ENCODE measurements at places on chromosomes 11 and 22. TPM values are rescaled to one million over a fixed set of nuclear protein-coding genes. Genes with fewer than 3 reads are reported as not detected.

DNA sequence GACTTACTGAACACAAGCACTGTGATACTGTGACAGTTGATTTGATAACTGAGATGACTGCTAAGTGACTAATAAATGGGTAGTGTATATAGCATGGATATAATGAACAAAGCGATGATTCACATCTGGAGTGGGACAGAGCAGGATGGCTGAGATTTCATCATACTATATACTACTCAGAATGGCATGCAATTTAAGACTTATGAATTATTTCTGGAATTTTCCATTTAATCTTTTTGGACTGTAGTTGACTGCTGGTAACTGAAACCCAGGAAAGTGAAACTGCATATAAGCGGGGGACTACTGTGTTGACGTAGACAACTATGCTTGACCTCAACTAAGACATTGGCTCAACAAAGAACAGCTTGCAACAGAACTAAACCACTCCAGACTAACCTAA lies 20.0 kb upstream of the NUCB2 start:
- no peak for DNase-seq
- H3K27ac ChIP-seq: no peak overlapping the region
- H3K36me3 ChIP-seq: no peaks in the 10 kb centered on the region
- H3K4me1 ChIP-seq: no peaks in the 10 kb centered on the region
- no peaks in the 10 kb centered on the region for H3K27me3 ChIP-seq

- no peaks in the 10 kb centered on the region for H3K27me3 ChIP-seq
- H3K36me3 ChIP-seq: no peaks in the 10 kb centered on the region
- DNase-seq: no peak
Observed at GRCh38 chr11:65311170-65311678, 3.4 kb upstream of the CDC42EP2 start.

- peaks cover 51% of the 10 kb centered on the region for H3K27me3 ChIP-seq
- no peak overlapping the region for H3K4me3 ChIP-seq
- no peaks in the 10 kb centered on the region for H3K4me1 ChIP-seq
Observed at GRCh38 chr22:49359076-49359475, 468.6 kb downstream of the BRD1 start.

GRCh38 chr22:26287382-26288225 lies 118.3 kb downstream of the SEZ6L start:
- no peak overlapping the region for H3K27ac ChIP-seq
- no peaks in the 10 kb centered on the region for H3K36me3 ChIP-seq
- H3K27me3 ChIP-seq: peaks cover 4% of the 10 kb centered on the region
- no peak overlapping the region for H3K4me3 ChIP-seq

GRCh38 chr11:101127699-101128570 lies 1.7 kb downstream of the PGR start:
- H3K27ac ChIP-seq: peak overlapping the region; percentile 92
- H3K36me3 ChIP-seq: no peaks in the 10 kb centered on the region
- H3K4me1 ChIP-seq: no peaks in the 10 kb centered on the region
- H3K4me3 ChIP-seq: peak overlapping the region; percentile 71
- DNase-seq: peak; percentile 20
- H3K27me3 ChIP-seq: peaks cover 14% of the 10 kb centered on the region

GRCh38 chr11:13902523-13902922 lies 60.0 kb upstream of the SPON1 start:
- no peak overlapping the region for H3K27ac ChIP-seq
- H3K4me3 ChIP-seq: no peak overlapping the region
- no peaks in the 10 kb centered on the region for H3K4me1 ChIP-seq
- no peak for DNase-seq

DNA sequence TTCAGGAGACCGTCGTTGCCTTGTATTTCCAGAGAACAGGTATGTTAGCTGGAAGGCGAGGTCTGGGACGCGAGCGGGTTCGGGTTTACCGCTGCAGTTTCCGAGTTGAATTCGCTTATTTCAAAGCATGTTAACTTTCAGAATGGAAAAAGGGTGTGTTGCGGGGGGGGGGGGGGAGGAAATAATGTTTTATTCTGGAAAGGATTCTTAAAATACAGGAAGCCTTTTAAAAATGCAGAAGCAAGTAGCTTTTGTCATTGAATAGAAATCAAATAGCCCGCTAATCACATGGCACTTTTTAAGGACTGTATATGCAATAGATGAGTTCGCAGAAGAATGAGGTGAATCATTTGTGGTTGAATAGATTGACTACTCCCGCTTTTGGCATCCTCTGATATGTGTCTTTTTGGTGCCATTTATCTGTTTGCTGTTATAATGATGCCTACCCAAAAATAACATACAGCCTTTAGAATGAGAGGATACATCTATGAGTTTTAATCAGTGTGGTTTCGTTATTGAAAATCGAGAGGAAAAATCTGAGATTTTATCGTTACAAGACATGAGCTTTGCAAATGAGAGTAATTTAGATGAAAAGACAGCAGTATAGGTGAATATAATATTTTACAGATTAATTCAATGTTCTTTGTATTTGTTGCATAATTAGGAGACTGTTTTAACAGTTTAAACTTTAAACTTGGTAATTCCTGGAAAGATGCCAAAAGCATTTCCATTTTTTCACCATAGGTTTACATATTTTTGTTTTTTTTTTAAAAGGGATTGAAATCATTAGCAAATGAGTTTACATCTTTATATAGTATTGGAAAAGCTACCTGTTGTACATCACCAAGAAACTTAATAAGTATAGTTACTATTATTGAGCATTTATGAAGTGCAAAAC lies 1.7 kb downstream of the PDE3B start:
- no peak for DNase-seq
- H3K27me3 ChIP-seq: peaks cover 34% of the 10 kb centered on the region

DNA sequence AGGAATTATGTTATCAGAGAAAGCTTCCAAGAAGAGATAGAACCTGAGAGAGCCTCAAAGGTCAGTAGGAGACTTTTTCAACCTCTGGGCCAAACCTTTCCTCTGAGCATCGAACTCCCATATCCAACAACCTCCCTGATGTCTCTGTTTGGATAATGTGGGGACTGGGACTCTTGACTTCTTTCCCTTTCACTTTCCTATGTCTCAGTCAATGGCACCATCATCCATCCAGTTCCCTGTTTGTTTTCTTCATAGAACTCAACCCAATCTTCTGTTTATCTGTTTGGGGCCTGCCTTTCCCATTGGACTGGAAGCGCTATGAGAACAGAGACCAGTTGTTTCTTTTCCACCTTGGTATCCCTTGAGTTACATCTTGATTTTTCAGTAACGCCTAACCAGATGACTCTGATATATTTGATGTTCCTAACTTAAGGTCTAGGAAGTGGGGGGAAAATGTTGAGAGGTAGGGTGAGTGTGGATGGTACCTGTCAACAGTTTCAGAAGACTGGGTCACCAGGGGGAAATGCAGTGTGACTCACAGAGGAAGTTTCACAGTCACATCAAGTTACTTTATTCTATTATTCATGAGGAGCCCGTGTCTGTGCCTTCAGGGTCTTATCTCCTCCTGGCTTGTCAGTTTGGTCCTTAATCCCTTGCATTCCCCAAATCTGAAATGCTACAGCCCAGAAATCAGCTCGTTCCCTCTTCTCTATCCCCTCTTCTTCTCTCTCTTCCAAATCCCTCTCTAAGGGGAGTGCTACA lies 4.5 kb upstream of the KCNE3 start:
- no peaks in the 10 kb centered on the region for H3K4me1 ChIP-seq
- no peak overlapping the region for H3K27ac ChIP-seq
- DNase-seq: no peak
- H3K27me3 ChIP-seq: no peaks in the 10 kb centered on the region
- no peak overlapping the region for H3K4me3 ChIP-seq

NXPE4 gene
- total RNA-seq: 0.29 TPM

Measured in breast epithelium (tissue), 4 donors.